ENCODE measurements at places on chromosomes 4 and X.

DNA sequence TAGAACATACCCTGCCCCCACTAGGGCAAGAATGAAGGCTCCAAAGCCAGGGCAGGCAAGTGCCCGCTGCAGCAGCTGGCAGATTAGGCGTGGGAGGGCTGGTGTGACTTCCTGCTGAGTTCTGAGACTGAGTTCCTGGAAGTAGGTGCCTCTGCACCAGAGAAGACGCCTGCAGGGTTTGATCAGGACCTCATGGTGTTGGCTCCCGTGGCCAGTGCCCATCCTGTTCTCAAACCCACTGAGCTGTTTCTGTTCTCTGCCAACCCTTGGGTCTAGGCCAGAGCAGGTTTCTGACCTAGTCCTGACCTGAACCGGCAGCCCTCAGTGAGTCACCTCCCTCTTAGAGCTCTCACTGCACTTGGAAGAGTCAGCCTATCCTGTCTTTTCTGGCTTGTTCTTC is 220.7 kb downstream of the HS6ST2 start:
- peak; percentile 77 for DNase-seq

DNA sequence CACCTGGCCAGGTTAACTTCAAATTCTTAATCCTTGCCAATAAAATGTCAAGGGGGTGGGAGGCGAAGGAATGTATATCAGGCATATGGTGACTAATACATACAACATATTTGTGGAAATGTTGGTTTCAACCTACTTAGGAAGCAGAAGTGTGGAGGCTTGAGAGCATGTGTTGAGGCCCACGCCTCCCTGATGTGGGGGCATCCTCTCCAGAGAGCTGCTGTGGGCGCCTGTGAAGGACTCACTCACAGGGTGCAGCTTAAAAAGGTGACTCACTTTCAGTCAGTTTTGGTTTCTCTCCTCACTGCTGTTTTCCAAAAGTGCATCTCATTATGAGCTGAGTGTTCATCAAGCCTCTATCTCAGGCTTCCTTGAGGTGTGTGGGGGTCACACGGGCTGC is 27.5 kb downstream of the LNX1 start:
- no peak for DNase-seq

DNA sequence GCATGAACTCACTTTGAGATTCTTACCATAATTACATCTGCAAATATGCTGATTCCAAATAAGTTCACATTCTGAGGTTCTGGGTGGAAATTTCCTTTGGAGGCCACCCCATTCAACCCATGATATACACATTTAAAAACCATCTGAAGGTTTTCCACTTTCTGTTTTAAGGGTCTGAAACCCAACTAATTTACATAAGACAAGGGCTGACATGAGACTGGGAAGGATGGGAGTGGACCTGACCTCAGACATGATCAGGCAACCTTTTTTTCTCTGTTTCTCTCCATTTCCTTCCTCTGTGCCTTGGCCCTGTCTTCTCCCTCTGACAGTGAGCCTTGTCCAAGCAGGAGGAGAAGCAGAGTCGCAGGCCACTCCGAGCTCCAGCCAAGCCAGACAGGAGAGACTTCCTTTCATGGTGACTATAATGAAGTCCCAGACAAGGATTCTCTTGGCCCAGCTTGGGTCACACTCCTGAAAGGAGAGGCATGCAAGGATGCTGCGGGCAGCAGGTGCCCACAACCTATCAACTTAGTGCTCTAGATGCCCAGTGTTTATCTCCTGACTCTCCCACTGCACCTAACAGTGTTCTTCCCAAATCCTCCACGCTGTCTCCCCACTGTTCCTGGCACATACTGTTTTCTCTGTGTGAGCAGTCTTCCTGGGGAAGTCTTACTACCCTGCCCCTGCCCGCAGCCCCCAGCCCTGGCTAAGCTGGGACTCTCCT is 39.9 kb downstream of the MSX1 start:
- no peak for DNase-seq

DNA sequence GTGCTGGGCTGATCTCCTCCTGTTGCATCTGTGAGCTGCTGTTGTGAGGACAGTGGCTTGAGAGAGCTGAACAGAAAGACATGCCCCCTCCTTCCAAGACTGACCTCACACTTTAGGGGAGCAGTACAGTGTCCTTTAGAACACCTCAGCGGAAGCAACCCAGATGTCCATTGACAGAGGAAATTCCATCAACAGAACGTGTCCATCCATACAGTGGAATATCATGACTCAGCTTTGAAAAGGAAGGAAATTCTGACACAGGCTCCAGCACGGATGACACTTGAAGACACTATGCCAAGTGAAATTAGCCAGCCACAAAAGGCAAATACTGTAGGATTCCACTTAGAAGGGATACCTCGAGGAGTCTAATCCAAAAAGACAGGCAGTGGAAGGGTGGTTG is 103.5 kb downstream of the GPR143 start:
- DNase-seq: no peak

DNA sequence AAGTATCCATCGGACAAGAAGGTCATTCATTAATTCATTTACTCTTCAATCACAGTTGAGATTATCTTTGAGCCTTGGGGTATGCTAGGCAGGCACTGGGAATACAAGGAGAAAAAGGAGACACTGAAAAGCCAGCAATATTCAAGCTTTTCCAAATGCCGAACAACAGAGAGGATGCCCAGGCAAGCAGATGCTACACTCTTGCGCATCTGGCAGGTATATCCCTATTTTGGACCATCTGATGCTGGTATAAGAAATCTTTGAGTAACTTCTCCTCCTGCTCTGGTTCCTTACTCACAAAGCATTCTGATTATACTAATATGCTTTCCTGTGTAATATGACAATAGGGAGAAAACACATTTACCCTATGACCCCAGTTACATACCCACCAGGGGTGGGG is 354.9 kb downstream of the CBLL2 start:
- no peak for DNase-seq

DNA sequence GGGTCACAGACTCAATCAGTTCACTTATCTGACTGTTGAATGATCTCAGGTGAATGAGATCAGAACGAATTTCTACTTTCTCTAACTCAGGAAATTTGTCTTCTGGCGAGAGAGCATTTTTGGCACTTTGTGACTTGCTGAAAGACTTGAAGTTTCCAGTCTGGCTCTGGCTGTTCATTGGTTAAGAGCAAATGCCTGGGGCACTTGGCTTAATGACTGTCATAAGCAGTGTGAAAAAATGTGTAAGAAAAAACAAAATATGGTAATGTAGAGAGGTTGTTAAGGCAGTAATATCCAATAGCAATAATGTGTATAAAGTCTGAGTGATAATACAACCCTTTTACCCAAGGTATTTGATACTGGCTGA is 71.3 kb upstream of the PGRMC2 start:
- DNase-seq: no peak

DNA sequence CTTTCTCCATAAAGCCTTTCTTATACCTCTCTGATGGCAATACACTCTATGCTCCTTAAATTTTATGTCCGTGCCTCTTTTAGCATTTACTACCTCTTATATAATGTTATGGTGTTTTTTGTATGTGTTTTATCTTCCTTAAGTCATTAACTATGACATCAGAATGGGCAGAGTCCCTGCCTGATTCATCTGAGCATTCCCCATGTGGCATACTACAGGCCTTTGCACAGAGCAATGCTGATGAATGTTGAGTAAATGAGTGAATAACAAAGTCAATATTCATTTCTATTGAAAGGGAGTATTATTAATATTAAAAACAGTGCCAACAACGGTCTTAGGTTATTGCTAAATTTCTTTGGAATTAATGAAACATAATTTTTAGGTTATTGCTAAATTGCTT is 18.8 kb upstream of the RPS6KA3 start:
- no peak for DNase-seq

GRCh38 chrX:122777766-122778165 is 406.3 kb upstream of the GRIA3 start:
- DNase-seq: no peak

GRCh38 chr4:41258783-41259182 is 2.1 kb downstream of the UCHL1 start:
- no peak for DNase-seq

DNA sequence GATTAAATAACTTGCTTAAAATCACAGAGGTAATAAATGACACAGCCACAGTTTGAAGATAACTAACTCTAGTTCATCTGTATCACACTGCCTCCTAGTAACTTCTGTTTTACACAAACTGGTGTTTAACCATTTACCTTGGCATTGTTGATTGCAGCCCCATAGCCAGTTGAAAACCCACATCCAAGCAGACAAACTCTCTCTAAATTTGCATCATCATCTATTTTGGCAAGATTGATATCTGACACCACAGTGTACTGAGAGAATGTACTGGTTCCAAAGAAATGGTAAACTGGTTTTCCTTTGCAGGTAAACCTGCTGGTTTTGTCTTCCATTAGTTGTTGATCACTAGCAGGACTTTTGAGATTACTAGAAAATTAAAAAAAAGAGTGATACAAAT is 7.8 kb downstream of the ADH4 start:
- DNase-seq: no peak

- DNase-seq: no peak
Observed at GRCh38 chr4:42083816-42084215, 68.6 kb downstream of the BEND4 start.

GRCh38 chrX:31679861-31680260 is 608.0 kb upstream of the FTHL17 start:
- no peak for DNase-seq

GRCh38 chr4:53116954-53117353 is 248.9 kb downstream of the SCFD2 start:
- DNase-seq: no peak

GRCh38 chr4:60729194-60729593 is 470.9 kb upstream of the ADGRL3 start:
- DNase-seq: no peak

DNA sequence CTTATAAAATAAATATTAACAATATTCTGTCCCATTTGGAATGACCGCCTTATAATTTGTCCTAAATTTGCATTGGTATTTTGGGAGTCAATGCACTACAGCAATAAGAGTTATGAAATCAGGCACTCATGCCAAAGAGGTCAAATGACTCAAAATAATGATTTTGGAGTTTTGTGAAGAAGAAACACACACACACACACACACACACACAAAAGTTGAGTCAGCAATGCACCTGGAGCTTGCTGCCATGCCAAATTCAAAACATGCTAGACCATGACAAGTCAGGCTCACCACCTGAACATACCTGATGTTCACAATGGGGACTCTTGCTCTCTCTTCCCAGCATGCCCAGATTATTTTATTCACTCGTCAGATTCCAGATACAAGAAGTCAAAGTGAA is 56.7 kb downstream of the PROM1 start:
- DNase-seq: no peak

DNA sequence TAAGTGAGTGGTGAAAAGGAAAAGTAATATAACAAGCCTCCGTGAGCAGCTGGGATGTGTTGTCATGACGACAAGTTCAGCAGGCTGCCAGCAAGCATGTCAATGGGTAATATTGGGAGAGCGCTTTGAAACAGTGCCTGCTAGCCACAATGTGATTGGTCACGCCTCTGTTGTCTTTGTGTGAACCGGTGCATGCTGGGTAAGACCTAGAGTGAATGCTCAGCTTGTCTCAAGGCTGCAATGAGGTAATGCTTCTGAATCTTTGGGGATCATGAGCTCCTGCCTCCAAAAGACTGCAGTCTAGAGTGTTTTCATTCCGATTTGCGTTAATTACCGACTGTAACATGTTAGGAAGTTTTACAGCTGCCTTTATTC is 54.9 kb downstream of the STOX2 start:
- no peak for DNase-seq

GRCh38 chr4:3183008-3183407 is 66.0 kb upstream of the MSANTD1 start:
- DNase-seq: no peak

- no peak for DNase-seq
Observed at GRCh38 chr4:95190751-95191436, 357.9 kb downstream of the UNC5C start.

GRCh38 chr4:154292589-154292988 is 199.0 kb downstream of the DCHS2 start:
- DNase-seq: no peak

- no peak for DNase-seq
Observed at GRCh38 chr4:105093975-105094374, 52.7 kb upstream of the TET2 start.

DNA sequence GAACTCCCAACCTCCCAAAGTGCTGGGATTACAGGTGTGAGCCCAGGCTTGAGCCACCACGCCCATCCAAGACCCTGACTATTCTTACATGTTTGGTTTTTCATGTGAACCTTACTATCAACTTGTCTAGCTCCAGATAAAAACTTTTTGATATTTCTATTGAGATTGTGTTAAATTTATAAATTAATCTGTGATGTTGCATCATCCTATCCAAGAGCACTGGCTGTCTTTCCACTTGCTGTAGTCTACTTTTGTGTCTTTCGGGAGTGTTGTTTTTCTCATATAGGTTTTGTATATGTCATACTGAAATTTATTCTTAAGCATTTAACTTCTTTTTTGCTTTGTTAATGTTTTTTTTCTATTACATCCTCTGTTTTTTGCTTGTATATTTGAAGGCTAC is 34.6 kb downstream of the BRCC3 start:
- DNase-seq: no peak

DNA sequence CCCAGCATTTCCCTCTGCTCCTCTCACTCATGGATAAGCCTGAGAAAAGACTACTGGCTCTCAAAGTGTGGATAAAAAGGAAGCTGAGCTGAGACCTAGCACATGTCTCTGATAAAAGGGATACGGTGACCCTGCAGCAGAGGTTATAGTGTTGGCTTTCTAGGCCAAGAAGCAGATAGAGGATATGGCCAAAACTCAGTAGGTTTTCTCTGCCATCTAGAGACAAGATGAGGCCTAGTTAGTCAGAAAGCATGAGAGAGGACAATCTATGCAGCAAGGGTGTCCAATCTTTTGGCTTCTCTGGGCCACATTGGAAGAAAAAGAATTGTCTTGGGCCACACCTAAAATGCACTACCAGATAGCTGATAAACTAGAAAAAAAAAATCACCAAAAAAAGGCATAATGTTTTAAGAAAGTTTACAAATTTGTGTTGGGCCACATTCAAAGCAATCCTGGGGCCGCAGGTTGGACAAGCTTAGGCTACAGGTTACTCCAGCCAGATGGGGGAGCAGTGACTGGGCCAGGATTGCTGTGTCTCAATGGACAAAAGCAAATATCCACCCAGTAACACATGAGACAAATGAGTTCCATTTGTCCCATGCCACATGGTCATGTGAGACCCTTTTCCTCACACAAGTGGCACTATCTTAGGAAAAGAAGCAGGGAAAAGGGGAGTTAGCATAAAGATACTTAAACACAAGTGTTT is 411.4 kb downstream of the INPP4B start:
- DNase-seq: no peak

DNA sequence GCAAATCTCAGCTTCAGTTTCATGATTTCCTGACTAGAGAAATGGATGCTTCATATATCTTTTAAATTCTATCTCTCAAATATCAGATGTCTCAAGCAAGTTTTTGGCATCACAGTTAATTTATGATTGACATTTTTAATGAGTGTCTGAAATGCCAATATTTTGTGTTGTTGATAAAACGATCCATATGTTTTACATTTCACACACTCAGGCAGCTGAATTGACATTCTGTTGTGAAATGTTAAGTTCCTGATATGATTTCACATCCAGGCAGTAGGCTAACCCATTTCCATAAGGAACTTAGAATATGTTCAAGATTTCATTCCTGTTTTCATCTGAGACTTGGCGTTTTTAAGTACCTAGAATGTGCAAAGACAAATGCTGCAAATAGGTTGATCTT is 650.6 kb downstream of the PCDH18 start:
- no peak for DNase-seq

GRCh38 chr4:21366312-21366711 is 582.3 kb downstream of the KCNIP4 start:
- no peak for DNase-seq

GRCh38 chr4:59770601-59771264 is 1429.4 kb upstream of the ADGRL3 start:
- no peak for DNase-seq
